ENCODE measurements at places on chromosomes 3 and 15.

GRCh38 chr3:171396048-171396447, 64.2 kb downstream of the TNIK start:
- DNase-seq, result no peak

DNA sequence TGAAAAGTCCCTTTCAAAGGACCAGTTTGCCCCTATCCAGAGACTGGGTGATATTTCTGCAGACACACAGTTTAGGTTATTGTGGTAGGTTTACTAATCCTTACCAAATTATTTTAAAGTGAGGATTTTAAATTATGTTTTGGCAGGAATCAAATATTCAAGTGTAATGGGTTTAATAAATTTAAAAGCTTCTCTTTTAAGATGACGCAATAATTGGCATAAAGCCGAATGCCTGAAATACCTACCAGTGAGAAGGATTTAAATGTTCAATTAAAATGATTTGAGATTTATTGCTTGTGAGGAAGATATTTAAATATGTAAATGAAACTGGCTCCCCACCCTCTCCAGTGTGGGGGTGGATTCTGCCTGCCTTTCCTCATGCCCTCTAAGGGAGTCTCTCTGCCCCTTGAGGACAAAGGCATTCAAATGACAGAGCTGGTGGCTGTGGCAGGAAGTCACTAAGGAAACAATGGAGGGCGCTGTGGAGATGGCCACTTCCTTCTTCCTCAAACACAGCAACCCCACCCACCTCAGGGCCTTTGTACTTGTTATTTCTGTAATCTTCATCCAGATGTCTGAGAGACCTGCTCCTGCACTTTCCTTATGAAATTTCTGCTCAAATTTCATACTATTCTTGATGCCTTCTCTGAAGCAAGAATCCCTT, 131.7 kb downstream of the TNIK start:
- no peak for DNase-seq

DNA sequence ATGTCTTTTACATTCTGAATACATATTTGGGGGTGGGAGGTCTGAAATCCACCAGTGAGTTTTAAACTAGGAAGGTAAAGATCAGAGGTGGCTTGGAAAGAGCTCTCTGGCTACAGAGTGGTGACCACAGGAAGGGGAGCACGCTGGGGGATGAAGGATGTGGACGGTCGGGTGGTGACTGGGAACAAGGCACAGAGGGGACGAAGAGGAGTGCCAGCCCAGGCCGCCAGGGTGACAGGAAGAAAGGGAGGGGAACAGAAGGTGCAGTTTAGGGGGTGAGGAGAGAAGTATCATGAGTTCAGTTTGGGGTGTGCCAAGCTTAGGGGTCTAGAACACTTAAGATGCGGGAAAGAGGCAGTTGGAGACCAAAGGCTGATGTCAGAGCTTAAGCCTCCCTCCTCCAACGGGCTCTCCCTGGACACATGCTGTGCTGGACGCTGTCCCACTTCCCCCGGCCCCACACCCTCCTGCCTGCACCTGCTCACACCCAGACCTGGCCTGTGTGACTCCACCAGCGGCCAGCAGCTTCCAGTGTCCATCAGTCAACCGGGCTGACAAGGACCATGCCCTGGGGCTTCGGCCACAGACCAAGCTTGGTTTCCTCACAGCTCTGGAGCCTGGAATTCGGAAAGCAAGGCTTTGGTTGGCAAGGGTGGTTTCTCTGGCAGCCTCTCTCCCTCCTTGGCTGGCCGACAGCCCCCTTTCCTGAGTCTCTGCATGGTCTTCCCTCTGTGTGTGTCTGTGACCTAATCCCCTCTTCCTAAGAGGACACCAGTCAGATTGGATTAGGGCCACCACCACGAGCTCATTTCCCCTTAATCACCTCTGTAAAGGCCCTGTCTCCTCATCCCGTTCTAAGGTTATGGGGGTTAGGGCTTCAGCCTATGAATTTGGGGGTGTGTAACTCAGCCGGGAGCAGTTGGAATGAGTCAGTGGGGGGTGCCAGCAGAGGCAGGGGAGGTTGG, 120.4 kb upstream of the IQSEC1 start:
- DNase-seq, result no peak

DNA sequence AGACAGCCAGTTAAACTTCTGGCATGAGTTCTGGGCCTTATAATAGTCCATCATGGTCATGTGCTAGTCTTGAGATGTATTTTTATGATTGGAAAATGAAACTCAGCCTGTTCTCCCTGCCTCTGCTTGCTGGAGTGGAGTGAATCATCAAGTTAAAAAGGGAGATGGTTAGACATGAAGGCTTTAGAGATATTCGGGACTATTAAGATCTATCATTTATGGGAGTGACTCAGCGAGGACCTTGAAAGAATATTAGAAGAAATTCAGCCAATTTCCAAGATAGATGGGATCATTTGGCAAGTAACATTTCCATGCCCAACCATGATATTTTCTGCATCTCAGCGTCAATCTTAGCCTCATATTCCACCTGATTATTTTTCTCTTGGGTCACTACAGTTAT, 79.8 kb downstream of the AGBL1 start:
- DNase-seq, result no peak

- DNase-seq, result no peak
Measured at GRCh38 chr3:35617370-35617769, 22.0 kb upstream of the ARPP21 start.

DNA sequence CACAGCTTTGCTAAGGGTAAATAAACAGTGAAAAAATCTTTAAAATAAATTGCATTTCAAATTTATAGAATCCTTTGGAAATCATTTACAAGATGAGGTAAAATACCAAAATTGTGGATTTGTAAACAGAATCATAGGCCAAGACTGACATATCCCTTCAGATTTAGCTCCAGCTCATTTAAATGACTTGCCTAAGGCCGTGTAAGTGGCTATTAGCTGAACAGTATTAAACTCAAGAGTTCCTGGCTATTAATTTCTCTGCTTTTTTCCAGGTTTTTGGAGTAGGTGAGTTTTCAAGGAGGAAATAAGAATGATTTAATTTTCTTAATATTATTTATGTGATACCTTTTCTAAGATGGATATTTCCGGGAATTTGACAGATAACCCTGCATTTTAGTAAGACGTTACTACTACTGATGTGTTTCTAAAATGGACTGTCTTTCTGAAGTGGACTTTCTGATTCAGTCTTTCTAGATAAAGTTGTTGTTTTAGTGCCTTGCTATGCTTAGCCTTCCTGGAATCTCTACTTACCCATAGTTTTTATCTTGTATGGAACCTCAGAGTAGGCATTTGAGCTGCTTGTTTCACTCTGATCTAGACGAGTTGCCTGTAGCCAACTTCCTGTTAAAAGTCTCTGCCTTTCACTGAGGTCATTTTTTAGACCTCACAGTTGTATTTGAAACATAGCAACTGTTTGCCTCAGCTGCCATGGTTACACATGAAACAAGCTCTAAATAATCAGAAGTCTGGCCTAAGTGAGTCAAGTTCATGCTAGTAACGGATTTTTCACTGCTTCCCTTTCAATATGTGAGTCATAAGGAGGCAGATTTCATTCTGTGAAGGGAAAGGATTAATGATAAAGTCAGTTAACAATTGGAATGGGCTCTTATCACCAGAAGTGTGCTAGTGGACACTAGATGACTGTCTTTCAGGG, 127.0 kb downstream of the KLHL25 start:
- no peak for DNase-seq

GRCh38 chr3:31105438-31106077, 211.1 kb upstream of the GADL1 start:
- DNase-seq, result no peak

- DNase-seq, result no peak
Measured at GRCh38 chr3:35969406-35969805, 330.1 kb downstream of the ARPP21 start.

- no peak for DNase-seq
Measured at GRCh38 chr3:69695443-69695842, 43.8 kb upstream of the MITF start.

DNA sequence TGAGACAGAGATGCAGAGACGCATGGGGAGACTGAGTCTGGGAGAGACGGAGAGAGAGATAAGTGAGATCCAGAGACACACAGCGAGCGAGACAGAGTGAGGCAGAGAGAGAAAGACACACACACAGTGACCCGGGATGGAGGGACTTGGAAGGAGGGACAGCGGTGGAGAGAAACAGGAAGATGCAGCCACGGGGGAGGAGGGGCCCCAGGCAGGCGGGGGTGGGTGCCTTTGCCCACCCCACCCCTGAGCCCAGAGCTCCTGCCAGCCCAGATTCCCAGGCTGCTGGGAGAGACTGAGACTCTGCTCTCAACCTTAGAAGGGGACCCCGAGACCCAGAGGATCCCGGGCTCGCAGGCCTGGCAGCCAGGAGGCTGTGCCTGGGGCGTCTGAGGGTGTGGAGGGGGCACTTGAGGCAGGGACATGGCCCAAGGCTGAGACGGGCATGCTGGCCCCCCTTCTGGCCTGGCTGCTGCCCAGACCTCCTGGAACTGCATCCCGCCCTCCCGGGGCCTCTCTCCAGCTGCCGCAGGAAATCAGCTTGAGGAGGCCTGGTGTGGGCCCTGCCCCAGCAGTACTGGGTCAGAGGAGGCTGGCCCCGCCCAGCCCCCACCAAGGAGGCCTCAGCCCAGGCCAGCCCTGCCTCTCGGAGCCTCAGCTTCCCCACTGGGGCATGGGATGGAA, 18.1 kb downstream of the H1-8 start:
- no peak for DNase-seq

GRCh38 chr3:111846717-111847116, 12.3 kb upstream of the PHLDB2 start:
- no peak for DNase-seq

GRCh38 chr15:58921267-58921790, 12.2 kb downstream of the SLTM start:
- DNase-seq, result no peak

DNA sequence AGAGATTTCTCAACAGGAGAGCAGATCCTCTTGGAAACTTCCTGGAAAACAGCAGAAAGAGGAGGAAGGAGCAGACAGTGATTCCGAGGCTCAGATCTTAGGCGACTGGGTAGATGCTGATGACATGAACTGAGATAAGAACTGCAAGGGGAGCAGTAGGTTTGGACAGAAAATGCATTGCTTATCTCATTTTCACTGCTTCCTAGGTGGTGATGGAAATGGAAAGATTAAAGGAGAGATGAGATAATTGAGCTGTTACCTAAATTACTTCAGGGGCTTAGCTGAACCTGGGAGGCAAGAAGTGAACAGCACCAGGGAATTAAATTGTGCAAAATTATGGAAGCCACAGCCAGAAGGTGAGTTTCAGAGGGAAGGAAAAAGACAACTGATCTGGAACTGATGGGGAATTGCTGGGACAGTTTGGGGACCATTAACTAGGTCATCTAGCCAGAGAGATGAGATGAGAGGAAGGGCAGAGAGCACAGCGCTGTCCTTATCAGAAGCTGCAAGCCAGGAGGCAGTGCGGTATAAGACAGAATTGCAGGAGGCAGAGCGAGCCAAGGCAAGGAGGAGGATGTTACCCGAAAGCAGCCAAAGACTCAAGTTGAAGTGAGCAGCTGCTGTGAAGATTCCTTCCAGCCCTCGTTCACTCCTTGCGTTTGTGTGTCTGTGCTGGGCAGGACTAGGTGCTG, 140.4 kb downstream of the SRGAP3 start:
- no peak for DNase-seq

GRCh38 chr15:81419332-81419943, 45.4 kb upstream of the TMC3 start:
- DNase-seq, result no peak

GRCh38 chr3:198107840-198108734, 148.1 kb downstream of the LMLN start:
- DNase-seq, result no peak

GRCh38 chr15:27088584-27089232, 117.7 kb downstream of the GABRG3 start:
- no peak for DNase-seq
